ENCODE measurements at places on chromosomes 13 and 19.

DNA sequence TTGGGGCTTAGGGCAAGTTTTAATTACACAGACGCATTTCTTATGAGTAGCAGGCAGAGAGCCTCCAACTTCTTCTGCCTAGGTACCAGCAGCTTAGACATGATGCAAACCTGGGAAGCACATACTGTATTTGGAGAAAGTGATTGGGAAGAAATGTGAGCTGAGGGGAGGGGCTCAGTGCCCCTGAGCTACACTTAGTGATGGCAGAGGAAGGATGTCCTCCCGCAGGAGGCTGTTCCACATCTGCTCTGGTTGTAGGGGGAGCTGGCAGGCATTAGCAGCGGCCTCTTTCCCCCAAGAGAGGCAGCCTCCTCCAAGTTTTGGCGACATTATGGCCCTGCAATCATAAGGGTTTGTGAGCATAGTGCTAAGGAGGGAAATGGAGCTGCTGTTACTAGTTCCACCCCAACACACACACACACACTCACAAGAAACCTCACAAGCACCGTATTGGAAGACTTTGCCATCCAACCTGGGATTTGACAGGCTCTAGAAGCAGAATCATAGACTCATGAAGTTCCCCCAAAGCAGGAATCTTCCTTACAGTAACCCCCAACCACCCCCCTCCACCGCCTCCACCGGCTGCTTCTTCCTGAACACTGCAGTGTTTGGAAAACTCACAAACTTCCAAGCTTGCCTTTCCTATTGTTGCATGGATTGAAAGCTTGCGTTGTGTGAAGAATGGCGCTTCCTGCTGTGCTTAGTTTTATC lies 3.3 kb downstream of the ALOX5AP start:
- DNase-seq, result no peak

DNA sequence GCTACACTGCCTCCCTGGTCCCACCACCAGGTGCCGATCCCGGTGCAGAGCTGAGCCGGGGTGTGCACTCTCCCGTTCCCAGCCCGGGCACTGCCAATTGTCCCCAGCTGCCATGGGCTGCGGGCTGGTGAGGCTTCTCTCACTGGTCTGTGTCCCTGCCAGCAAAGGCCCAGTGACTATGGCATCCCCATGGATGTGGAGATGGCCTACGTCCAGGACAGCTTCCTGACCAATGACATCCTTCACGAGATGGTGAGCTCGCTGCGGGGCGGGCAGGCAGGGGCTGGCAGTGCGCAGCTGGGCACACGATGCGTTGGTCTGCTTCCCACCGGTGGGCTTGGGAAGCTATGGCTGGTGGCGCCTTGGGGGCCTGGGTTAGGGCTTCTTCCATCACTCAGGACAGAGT lies 14.6 kb downstream of the MPND start:
- no peak for DNase-seq

DNA sequence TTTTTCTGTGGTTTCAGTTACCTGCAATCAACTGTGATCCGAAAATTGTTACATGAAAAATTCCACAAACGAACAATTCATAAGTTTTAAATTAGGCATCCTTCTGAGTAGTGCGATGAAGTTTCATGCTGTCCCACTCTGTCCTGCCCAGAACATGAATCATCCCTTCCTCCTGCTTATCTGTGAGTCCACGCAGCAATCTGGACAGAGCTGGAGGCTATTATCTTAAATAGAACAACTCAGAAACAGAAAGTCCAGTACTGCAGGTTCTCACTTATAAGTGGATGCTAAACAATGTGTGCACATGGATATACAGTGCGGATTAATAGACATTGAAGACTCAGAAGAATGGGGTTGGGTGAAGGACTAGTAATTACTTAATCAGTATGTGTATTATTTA lies 583.7 kb upstream of the SPRY2 start:
- no peak for DNase-seq

DNA sequence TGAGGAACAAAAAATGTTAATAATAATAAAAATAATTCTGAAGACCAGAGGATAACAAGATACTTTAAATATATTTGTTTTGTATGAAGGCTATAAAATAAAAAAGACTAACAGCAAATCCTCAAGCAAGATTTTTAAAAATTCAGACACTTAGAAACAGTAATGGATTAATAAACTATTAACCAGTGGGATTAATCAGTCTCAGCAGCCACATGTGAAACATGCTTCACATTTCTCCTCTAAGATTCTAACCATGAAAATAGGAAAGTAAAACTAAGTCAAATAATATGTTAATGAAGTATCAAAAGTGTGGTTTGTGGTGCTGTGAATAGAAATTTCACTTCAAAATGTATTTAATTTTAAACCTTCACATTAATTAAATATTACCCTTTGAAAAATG lies 57.4 kb downstream of the KCNRG start:
- DNase-seq, result no peak

GRCh38 chr13:79282976-79283375 lies 123.1 kb downstream of the RBM26 start:
- no peak for DNase-seq

- no peak for DNase-seq
Measured at GRCh38 chr13:31199527-31199848, 287 bp upstream of the B3GLCT start.

DNA sequence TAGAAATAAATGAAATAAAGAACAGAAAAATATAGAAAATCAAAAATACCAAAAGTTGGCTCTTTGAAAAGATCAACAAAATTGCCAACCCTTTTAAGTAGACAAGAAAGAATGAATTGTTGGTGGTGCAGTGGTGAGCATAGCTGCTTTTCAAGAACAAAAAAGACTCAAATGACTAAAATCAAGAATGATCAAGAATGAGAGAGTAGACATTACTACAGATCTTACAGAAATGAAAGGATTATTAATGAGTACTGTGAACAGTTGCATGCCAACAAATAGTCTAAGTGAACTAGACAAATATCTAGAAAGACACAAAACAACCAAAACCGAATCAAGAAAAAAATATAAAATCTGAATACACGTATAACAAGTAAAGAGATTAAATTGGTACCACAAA lies 53.9 kb downstream of the FNDC3A start:
- DNase-seq, result no peak

- DNase-seq, result no peak
Measured at GRCh38 chr13:113076681-113077401, 28.8 kb upstream of the F7 start.

- DNase-seq, result no peak
Measured at GRCh38 chr13:52782471-52783448, 43.1 kb upstream of the CNMD start.

DNA sequence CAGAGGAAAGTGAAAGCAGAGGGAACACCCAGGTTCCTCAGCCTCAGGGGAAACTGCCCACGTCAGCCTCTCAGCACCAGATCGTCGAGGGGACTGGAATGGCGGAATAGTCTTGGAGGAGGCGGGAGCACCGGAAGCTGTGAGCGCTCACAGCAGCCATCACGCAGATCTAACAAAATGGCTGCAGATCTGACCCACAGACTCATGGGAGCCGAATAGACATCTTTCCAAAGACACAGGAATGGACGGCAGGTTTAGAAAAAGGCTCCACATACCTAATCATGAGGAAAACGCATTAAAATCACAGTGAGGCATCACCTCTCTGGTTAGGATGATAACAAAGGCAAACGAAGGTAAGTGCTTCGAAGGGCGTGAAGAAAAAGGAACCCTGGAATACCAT lies 11.8 kb upstream of the LILRA2 start:
- DNase-seq, result no peak

DNA sequence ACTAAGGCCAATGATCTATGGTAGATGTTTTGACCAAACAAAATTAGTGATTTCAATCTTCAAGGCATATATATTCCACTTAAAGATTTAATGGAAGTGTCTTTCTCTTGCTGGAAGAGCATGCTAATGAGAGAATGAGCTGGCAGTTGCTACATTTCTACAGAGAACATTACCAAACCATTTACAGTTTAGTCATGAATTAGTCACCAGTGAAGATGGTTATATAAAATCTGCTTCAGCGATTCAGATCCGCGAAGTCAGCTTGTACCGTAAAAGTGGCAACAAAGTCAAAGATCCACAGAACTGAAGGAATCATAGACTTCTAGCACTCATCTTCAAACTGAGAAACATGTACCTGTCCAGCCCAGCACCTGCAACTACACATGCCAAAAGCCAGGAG lies 156.3 kb downstream of the SLITRK5 start:
- no peak for DNase-seq

DNA sequence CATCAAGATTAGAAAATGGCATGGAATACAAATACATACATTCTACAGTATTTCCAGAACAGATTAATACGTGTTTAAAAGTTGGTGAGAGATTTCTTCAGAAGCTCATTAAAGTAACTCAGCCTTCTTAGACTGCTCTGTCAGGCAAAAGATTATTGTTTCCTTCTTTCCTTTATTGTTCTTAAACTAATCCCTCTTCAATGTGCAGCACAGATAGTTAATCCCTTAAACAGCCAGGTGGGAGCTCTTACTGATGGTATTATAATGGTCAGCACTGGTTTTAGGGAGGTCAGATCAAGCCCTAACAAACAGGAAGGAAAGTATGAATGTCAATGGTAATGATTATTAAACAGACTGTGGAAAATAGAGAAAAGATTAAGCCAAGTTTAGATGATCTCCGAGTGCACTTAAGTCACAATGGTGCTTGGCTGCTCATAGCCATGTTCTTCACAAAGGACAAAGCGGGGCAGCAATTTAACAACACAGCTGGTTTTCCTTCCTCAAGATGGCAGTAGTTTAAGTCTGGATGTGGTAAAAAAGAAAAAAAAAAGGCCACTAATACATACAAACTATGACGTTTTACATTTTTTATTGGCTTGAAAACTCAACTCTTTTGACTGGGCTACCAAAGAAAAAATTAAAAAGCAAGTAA lies 992.6 kb downstream of the PCDH9 start:
- DNase-seq, result no peak

DNA sequence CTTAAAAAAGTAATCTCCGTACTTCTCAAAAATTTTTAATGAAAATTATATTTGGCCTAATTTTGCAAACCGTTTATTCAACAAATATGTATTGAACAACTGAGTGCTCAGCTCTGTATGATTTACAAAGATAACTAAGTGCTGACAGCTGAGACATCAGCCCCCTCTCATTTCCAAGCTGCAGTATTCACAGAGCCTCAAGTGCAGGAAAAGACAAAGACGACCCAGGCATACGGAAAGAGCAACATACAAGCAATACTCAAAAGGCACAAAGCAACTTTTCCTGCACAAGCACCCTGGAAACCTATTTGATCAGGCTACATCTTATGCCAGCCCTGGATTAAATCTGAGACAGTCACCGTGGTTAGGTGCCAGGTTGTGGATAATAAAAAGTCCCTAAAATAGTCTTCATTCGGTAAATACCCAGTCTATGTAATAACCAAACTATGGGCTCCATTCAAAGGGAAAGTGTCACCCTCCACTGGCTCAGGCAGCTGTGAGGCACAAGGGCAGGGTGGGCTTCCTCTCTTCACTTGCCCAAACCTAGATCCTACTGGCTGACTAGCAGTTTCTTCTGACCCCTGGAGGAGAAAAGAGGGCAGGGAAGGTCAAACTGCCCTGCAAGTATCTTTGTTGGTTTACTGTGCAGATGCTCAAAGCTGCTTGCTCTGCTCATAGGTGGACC lies 65.5 kb downstream of the TBC1D4 start:
- no peak for DNase-seq

DNA sequence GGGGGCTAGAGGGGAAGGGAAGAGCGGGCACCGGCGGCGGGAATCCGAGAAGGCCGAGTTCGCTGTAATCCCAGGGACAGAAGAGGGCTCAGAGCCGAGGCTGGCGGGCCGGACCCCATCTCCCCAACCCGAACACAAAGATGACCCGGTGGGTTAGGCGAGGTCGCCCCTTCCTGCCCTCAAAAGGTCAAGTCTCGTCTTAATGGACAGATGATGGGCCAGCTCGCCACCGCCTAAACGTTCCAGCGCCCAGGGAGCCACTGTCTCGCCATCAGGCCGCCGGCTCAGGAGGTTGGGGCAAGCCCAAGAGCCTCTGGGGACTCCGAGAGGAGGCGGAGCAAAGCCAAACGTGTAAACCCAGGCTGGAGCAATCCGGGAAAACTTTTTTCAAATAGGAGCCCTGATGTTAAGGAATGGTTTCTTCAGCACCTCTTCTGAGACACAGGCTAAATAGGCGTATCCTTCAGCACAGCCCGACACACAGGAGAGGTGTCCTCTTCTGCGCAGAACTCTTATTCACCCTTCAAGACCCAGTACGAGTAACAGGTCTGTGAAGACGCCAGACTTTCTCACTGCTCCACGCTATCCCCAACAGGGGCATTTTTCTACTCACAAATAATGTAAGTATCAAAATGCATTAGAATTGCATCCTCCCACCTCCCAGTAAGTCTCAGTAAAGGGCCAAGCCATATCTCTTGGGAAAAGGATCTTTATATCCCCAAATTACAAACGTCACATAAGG lies 6.3 kb upstream of the POU4F1 start:
- DNase-seq, result no peak

DNA sequence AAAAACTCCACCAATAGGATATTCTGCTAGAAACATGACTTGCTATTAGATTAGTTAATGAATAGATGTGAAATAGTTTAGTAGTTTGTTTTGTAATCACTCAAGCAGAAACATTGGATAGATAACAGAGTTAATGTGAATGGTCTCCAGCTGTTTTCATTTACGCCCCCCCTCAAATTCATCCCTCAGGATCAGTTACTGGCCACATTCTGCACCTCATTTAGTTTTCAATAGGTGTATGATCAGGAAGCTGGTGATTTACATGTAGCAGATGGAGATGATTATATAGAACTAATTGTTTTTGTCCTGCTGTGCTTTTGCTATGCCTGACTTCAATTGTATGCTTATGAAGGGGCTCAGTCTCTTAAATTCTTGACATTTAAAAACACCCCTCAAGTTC lies 759.0 kb downstream of the SLITRK6 start:
- DNase-seq, result no peak

- no peak for DNase-seq
Measured at GRCh38 chr19:16263141-16263761, 61.4 kb upstream of the KLF2 start.

GRCh38 chr13:99542788-99543406 lies 41.6 kb downstream of the TM9SF2 start:
- DNase-seq, result no peak

DNA sequence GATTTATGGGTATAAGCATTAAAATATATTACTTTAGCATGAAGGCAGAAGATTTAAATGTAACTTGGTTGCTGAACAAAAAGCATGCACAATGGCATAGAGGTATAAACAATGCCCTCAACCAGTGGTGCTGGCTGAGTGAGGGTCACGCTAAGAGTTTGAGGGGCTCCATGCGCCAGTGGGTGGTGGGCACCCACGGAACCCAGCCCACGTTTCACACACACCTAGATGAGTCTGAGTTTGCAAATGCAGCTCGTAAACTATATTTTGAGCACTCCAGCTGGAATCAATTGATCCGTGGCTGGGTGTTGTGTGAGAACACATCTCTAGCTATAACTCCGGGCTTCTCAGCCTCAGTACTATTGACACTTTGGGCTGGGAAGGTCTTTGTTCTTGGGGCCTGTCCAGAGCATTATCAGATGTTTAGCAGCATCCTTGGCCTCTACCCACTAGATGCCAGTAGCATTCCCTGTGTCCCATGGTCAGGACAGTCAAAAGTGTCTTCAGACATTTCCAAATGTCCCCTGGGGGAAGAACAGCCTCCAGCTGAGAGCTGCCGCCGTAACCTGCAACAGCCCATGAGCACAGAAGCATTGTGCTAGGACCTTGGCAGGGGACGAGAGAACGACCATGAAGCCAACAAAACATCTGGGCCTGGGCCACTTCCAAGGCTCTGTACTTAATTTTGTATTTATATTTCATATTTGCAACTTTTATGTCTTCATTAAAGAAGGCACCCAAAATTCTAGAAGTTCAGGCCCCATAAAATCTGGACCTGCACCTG lies 108.1 kb upstream of the SOX1 start:
- no peak for DNase-seq

GRCh38 chr19:2978166-2978767 lies 903 bp downstream of the TLE6 start:
- no peak for DNase-seq

- no peak for DNase-seq
Measured at GRCh38 chr13:63448692-63449091, 2033.0 kb upstream of the PCDH20 start.

All from AG04449 (cell line).